Dermis blood vessel endothelial cell (primary cell): ENCODE measurements at places on chromosomes 5 and 9. TPM values are rescaled to one million over a fixed set of nuclear protein-coding genes. Genes with fewer than 3 reads are reported as not detected.

The S1PR3 gene
- total RNA-seq, result 1.0 and 3.6 TPM in 2 replicates

The LCN9 gene
- not detected in 2 replicates for total RNA-seq

The ARHGEF37 gene
- 13.6 and 16.0 TPM in 2 replicates for total RNA-seq

The HRH2 gene
- 0.05 TPM in 1 of 2 replicates, not detected in the other for total RNA-seq

The PLPP1 gene
- total RNA-seq, result 124 and 293 TPM in 2 replicates

The KCNV2 gene
- total RNA-seq, result not detected in 2 replicates

The CYLC2 gene
- not detected in 2 replicates for total RNA-seq

The FOXD4L3 gene
- not detected in 2 replicates for total RNA-seq

The CCDC192 gene
- total RNA-seq, result not detected in 2 replicates

The STING1 gene
- 36.9 and 69.6 TPM in 2 replicates for total RNA-seq

The GRIA1 gene
- not detected in 2 replicates for total RNA-seq

The GFI1B gene
- total RNA-seq, result not detected in 2 replicates

The SPATA31D1 gene
- not detected in 2 replicates for total RNA-seq

The FBXO10 gene
- total RNA-seq, result 12.8 and 17.0 TPM in 2 replicates

The PAEP gene
- total RNA-seq, result not detected in 2 replicates

The NXNL2 gene
- 0.28 TPM in 1 of 2 replicates, not detected in the other for total RNA-seq

The SNX2 gene
- total RNA-seq, result 86.9 and 105 TPM in 2 replicates

The HBEGF gene
- total RNA-seq, result 30.6 and 33.4 TPM in 2 replicates

The TMOD1 gene
- total RNA-seq, result 3.7 and 5.2 TPM in 2 replicates

The GRXCR2 gene
- not detected in 2 replicates for total RNA-seq

The ADAMTS6 gene
- total RNA-seq, result 47.0 and 52.4 TPM in 2 replicates

The TAS2R1 gene
- not detected in 2 replicates for total RNA-seq

The OMD gene
- under 0.01 and 0.23 TPM in 2 replicates for total RNA-seq

The CDC20B gene
- 0.05 TPM in 1 of 2 replicates, not detected in the other for total RNA-seq

The C9orf43 gene
- 0.23 TPM in 1 of 2 replicates, not detected in the other for total RNA-seq

The IL5 gene
- not detected in 2 replicates for total RNA-seq

The GBGT1 gene
- 15.7 and 28.0 TPM in 2 replicates for total RNA-seq

The INSYN2B gene
- 2.9 and 5.3 TPM in 2 replicates for total RNA-seq

The DNM1 gene
- total RNA-seq, result 0.17 and 0.33 TPM in 2 replicates

The THOC3 gene
- 41.5 and 55.6 TPM in 2 replicates for total RNA-seq

The SLC12A2 gene
- total RNA-seq, result 34.6 and 49.2 TPM in 2 replicates
